ENCODE measurements at places on chromosomes 13 and 19. TPM values are rescaled to one million over a fixed set of nuclear protein-coding genes. Genes with fewer than 3 reads are reported as not detected.
A peak's percentile ranks its signal among the peaks of the same experiment; 100 is the strongest.

KCNRG gene
- 0.87 TPM for polyA plus RNA-seq

- no peak for DNase-seq
Observed at GRCh38 chr13:60655256-60655655, 258.2 kb downstream of the TDRD3 start.

GRCh38 chr13:21541271-21541670 is 62.7 kb downstream of the MICU2 start:
- DNase-seq, result no peak

DNA sequence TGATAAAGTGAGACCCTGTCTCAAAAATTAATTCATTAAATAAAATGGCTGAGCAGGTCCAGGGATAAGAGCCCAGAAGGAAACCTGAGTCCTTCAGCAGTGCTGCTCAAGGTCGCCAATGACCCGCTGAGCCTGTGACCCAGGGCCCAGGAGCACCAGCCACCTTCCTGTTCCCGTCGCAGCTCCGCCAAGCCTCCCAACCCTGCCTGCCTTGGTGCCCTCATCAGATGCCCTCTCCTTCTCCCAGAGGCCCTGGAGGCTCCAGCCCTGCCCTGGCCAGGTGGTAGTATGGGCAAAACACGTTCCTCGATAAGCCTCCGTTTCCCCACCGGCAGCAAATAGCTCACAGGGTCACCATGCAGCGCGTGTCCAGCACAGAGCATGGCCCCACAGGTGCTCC is 2.6 kb downstream of the REXO1 start:
- DNase-seq, result no peak

DNA sequence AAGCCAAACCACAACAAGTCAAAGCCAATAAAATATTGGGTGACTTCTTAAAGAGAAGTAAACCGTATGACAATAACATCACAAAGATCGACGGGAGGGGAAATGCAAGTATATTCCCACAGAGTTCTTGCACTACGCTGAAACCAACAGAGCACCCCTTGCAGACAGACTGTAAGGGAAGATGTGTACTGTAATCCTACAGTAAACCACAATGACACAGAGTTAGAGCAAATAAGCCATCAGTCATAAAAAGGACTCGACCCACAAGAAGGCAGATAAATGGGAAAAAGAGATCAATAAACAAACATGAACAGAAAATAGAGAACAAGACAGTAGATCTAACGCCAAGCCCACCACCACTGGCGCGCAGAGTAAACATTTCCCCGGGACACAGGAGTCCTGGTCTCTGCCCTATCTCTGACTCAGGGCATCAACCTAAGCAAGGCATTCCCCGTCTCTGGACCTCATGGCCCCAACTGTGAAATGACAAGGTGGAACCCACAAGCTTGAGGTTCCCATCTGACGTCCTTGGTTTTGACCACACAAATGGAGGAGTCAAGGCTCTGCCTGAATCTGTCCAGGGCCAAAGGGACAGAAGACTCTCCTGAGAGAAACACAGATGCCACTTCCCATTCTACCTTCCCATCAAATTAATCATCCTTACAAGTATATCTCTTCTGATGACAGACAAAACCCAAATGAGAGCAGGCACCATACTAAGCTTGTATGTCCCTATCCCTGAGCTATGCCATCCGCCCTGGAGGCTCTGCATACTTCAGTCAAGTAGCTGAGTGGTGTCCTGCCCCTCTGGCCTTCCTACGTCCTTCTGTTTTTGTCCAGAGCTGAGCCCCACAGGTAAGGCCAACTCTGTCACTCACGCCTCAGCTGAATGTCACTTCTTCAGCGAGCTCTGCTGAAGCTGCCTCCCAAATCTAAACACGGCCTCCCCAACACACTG is 15.0 kb downstream of the SAFB2 start:
- DNase-seq, result no peak

DNA sequence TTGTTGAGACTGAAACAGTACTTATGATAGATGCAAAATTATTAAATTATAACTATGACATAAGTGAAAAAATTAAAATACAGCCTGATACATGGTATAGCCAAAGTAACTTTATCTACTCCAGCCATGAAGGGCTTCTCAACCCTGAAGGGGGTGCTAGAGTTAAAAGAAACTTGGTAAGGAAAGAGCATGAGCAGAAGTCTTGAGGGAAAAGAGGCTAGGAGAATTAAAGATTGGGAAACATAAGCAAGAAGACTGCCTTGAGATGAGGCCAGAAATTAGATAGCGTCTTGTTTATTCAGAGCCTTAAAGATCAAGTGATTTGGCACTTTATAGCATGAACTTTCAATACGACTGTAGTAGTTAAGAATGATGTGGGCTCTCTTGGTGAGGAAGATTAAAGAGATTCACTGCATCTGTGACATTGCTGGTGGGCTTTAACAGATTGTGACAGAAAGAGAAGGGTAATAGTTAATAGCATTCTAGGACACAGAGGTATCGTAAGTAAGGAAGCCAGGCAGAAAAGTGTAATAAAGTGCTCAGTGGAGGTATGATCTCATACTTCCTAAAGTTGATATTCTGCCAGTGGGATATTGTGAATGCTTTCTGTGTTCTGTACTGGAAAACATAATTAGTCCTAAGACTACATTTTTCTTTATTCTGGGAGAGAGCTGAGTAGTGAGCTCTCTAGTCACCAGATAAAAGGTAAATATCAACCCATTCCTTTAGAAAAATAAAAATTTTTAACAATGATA is 385.4 kb upstream of the PRR20A start:
- DNase-seq, result peak; percentile 84
